Iris pigment epithelial cell (primary cell): ENCODE measurements at places on chromosomes 11 and 22.

DNA sequence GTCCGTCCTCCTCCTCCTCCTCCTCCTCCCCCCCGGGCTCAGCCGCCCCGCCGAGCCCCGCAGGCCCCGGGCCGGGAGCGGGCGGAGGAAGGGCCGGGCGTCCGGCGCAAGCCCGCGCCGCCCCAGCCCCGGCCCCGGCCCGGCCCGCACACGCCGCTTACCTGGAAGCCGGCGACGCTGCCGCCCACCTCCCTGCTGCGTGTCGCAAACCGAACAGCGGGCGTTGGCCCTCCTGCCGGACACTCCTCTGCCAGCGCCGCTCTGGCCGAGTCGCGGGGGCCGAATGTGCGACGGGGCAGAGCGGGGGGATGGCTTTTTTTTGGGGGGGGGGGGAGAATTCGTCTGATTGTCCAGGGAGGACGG is 1.1 kb downstream of the IGF2 start:
- DNase-seq = no peak

GRCh38 chr11:27420217-27420616 is 52.4 kb downstream of the LGR4 start:
- DNase-seq = no peak

DNA sequence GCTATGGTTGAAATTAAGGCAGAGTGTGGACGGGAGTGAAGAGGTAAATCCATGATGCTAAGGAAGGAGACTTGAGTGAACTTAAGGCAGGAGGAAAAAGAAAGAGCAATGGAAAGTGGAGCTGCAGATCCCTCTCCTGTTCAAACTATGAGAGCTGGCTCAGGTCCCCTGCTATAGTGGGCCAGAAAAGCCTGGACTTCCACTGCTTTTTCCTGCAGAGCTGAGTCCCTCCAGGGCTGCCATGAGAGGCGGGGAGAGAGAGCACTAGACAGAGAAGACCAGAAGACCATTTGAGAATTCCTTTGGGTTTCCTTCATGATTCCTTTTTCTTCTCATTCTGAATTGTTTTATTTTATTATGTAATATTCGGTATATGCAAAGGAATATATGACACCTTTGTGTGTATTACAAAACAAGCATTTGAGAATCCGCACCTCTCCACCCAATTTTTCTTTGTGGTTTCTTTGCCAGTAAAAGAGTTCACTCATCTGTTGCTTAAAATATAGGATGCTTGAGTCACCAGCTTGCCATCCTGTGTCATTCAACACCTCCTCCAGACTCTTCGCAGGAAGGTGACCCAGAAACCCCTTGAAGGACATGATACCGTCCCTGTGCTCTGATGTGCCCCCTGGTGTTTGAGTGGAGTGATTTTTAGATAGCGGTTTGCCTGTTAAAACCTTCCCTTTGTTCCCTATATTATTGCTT is 24.4 kb downstream of the SREBF2 start:
- peak; percentile 69 for DNase-seq

GRCh38 chr11:129749141-129749540 is 66.5 kb upstream of the TMEM45B start:
- no peak for DNase-seq

DNA sequence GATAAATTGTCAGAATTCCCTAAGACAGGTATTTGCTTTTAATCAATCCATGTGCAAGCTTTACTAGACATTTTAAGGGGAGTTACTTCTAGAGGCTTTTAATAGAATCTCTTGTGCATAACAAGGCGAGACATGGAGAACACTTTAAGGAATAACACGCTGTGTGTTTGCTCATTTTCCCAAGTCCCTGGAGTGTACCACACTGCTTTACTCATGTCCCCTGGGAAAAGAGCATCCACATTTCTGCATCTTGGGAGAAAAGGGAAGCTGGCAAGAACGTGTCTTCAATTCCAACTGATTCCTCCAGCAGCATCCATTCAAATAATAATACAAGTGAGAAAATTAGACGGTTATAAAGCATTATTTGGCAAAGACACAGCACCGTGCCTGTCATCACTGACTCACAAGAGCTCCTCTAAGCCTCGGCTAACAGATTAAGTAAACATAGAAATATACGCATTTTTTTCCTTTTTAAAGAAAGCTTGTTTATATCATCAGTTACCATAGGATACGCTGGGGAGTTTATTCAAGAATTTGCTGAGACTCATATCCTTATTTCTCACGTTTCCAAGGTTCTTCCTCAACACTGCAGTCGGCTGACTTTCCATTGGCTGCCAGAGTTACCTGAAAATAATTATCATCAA is 121.5 kb downstream of the CD44 start:
- peak; percentile 94 for DNase-seq

GRCh38 chr11:3167143-3168119 is 2.3 kb upstream of the OSBPL5 start:
- DNase-seq = no peak

DNA sequence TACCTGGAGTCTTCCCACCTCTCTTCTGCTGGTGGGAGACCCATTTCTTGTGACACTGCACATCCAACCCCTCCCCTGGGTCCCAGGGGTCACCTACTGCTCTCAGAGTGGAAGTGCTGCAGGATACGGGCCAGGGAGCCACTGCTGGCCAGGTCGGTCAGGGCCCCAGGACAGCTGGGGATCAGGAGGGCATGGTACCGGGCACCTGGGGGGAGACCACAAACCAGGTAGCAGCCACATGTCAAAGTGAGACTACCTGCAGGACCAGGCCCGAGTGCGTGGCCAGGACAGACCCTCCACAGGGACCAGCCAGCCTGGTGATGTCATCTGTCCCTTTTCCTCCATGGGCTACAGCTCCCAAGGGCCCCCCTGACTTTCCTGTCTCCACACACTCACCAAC is 3.9 kb downstream of the GATD1 start:
- DNase-seq = no peak

DNA sequence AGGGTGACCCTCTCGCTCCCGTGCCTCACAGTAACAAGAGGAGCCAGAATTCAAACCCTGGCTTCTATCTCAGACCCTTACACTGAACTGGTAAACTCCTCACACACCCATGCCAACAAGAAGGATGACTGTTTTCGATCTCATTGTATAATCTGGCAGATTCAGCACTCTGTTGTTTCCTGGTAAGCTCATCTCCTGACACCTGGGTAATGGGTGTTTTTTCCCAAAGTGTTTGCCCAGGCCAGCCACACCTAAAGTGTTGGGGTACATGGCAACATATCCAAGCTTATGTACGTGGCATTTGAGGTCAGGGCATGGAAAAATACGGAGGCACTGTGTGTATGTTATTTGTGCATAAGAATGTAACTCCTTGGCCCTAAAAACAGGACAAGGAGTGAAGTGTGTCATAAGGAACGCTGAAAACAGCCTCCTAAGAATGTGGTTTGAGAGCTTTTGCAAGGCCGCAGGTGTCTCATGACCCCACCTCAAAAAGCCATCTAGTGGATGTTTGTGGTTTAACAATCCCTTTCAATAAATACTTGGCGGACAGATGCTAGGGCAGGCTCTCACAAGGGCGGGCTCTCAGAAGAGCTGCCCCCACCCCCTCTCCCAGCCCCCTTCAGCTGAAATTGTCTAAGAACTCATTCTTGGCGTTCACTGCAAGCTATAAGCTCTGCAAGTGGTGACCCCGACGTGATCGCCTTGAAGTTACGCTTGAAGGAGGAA is at the start of gene MS4A15:
Gene MS4A15, plus strand, starts transcription at position 561 of the 726 bp plus-strand sequence. CDS start 6,867 bp downstream, outside the sequence.
- DNase-seq = peak; percentile 33

DNA sequence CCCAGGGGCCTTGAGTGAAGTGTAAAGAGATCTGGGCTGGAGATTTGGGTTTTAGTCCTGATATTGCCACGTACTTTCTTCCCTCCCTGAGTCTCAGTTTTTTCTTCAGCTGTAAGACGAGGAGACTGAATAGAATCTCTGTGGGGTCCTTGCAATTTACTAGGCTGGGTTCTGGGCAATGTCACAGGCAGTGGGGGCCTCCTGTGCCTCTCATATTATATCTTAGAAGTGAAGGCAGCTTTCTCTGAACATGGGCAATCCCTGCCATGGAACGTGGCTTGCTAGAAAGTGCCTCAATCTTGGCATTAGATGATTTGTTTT is 62.0 kb upstream of the PTPRJ start:
- no peak for DNase-seq

DNA sequence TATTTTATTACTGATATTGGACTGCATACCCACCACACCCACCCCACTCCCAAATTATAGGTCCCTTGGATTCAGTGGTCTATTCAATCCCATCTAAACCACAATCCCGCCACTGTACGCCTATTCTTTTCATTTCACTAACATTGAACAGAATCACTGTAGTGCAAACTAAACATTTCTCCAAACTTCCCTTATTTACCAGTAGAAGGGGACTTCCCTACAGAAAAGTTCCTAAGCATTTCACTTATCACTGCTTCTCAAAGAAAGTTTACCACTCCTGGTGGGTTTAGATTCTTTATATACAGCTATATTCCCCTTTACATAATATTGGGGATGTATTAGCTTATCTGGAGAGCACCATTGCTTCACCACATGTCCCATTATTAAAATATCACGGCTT is 29.3 kb downstream of the OR8B12 start:
- DNase-seq = no peak

DNA sequence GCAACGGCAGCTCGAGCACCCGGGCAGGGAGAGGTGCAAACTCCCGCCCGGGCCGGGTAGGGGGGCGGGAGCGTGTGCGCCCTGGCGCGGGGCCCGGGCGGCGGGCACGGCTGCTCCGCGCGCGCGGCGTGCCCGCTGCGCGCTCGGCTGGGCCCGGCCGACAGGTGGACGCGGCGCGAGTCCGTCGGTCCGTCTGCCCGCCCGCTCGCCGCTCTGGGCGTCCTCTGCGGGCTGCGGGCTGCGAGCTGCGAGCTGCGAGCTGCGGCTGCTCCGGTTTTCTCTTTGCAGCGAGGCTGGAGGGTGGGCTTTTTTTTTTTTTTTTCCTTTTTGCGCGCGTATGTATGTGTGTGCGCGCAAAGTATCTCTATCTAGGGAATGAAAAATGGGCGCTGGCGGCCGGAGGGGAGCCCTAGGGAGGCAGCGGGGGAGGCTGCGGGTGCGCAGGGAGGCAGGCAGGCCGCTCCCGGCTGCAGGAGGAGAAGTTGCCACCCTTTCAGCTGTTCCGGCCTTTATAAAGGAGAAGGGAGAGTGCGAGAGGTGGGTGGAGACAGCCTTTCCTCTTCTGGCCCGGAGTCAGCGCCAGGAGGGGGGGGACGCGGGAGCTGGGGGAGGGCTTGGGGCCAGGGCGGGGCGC is at the start of gene PDGFB:
Gene PDGFB, minus strand, starts transcription at position 487 of the 634 bp plus-strand sequence. CDS start 1,019 bp downstream, outside the sequence.
- DNase-seq = no peak

DNA sequence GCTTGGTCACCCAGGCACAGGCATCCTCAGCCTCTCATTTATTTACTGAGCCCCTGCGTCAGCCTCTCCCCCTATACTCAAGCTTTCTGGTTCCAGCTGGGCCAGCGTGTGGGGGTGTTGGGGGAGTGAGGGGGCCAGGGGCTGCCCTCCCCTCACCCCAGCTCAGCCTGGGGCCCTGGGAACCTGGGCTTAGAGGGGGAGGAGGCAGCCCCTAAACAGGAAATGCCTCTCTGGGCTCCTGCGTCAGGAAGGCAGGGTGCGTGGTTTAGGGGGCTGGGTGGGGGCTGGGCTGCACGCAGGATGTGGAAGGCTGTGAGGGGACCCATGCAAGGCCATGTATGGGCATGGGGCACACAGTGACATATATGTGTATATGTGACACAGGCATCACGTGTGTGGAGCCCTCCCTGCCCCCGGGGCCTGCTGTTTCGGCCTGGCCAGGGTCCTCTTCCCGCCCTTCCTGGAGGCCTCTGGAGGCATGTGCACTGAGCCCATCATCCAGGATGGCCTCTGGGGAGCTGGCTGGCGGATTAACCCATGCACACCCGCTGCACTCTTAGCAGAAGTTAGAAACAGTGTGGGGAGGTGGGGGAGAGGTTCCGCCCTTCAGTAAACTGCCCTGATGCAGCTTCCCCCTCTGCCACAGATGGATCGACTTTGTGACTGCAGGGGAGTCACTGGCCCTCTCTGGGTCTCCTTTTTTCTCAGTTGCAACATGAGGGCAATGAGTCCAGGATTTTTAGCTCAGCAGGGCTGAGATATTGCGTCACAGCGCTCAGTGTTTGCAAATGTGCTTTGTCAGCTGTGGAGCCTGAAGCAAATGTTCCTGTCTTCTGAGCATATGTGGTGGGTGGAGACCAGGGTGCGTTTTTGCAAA is 1.1 kb upstream of the CD248 start:
- DNase-seq = peak; percentile 94

- DNase-seq = peak; percentile 72
Observed at GRCh38 chr22:43081968-43082367, 7.2 kb downstream of the TTLL1 start.

DNA sequence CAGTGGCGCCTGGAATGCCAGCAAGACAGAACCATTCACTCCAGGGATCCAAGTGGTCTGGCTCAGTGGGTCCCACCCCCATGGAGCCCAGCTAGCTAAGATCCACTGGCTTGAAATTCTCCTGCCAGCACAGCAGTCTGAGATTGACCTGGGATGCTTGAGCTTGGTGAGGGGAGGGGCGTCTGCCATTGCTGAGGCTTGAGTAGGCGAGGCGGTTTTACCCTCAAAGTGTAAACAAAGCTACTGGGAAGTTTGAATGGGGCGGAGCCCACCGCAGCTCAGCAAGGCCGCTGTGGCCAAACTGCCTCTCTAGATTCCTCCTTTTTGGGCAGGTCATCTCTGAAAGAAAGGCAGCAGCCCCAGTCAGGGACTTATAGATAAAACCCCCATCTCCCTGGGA is 125.7 kb upstream of the DDI1 start:
- no peak for DNase-seq

- DNase-seq = peak; percentile 67
Observed at GRCh38 chr11:63945477-63946163, 6.8 kb downstream of the NAA40 start.

DNA sequence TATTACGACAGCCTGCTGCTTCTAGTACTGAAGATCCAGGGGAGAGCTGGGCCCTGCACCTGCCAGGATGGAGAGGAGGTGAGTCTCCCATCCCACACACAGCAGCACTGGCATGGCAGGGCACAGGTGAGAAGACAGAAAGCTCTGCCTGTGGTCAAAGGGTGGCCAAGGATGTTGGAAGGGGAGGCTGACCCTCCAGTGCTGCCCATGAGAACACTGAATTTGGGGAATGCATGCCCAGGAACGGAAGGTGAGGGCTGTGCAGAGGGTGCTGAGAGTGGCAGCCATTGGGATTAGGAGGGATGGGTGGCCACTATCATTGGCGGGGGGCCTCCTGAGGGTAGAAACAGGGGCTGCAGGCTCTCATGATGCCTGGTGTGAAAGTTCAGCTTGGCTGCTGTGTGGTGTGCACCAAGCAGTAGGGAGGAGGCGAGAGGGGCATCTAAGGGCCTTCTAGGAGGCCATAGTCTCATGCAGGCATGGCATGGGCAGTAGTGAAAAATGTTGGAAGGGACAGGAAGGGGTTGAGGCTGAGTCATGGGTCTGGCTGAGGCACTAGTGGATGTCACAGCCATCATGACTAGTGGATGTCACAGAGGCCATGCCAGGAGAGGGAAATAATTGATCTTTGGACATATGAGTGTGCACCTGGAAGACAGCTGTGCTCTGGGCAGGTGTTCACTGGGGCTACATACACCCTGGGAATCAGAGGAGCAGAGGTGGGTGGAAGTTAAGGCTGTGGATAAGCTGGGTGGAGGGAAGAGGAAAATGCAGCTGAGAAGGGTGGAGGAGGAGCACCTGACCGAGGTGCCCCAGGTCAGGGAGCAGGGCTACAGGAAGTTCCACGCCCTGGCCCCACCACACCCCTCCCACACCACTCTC is 2.5 kb upstream of the LRRC74B start:
- no peak for DNase-seq

GRCh38 chr22:44455151-44455962 is 42.7 kb downstream of the RTL6 start:
- no peak for DNase-seq
